ENCODE measurements at places on chromosomes 2 and 18. TPM values are rescaled to one million over a fixed set of nuclear protein-coding genes. Genes with fewer than 3 reads are reported as not detected.

The RTP5 gene
- not detected for total RNA-seq

The COL4A3 gene
- total RNA-seq, result not detected

The CSRNP3 gene
- 3.9 TPM for total RNA-seq

The SLC30A3 gene
- not detected for total RNA-seq

The KRTCAP3 gene
- not detected for total RNA-seq

The TMEM247 gene
- not detected for total RNA-seq

The TRAPPC8 gene
- total RNA-seq, result 30.7 TPM

The ANKRD44 gene
- 50.5 TPM for total RNA-seq

The ALLC gene
- not detected for total RNA-seq

The KIAA1328 gene
- 4.8 TPM for total RNA-seq

The PAX8 gene
- total RNA-seq, result 0.18 TPM

The FHOD3 gene
- total RNA-seq, result under 0.01 TPM

The EGR4 gene
- not detected for total RNA-seq

The TMEM37 gene
- 4.1 TPM for total RNA-seq

The SMAD2 gene
- total RNA-seq, result 93.4 TPM

The NR4A2 gene
- total RNA-seq, result 0.18 TPM

The FLACC1 gene
- 0.35 TPM for total RNA-seq

The TMEM200C gene
- not detected for total RNA-seq

The CYTIP gene
- not detected for total RNA-seq

The CTAGE1 gene
- not detected for total RNA-seq

The CDH2 gene
- 22.5 TPM for total RNA-seq
